ENCODE measurements at places on chromosomes 7 and 10.

GRCh38 chr7:24653316-24654085, 80.2 kb downstream of the PALS2 start:
- no peak for DNase-seq

DNA sequence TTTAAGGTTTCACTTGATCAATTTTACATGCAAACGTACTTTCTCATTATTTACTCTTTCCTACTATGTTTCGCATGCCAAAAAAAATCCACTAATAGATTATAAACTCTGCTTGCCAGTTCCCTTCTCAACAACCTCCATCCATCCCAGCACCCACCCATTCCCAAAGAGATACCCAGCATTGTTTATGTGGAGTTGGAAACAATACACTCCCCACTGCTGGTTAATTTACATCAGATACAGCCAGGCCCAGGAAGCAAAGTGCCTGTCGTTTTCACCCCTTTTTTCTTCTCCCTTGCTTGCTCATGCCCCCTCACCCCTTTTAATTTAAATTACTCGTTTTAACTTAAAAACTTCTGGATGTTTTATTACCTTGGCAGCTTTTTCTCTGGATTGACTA, 59.9 kb downstream of the HIBADH start:
- DNase-seq: no peak

GRCh38 chr7:12911053-12911452, 223.6 kb downstream of the ARL4A start:
- DNase-seq: no peak

DNA sequence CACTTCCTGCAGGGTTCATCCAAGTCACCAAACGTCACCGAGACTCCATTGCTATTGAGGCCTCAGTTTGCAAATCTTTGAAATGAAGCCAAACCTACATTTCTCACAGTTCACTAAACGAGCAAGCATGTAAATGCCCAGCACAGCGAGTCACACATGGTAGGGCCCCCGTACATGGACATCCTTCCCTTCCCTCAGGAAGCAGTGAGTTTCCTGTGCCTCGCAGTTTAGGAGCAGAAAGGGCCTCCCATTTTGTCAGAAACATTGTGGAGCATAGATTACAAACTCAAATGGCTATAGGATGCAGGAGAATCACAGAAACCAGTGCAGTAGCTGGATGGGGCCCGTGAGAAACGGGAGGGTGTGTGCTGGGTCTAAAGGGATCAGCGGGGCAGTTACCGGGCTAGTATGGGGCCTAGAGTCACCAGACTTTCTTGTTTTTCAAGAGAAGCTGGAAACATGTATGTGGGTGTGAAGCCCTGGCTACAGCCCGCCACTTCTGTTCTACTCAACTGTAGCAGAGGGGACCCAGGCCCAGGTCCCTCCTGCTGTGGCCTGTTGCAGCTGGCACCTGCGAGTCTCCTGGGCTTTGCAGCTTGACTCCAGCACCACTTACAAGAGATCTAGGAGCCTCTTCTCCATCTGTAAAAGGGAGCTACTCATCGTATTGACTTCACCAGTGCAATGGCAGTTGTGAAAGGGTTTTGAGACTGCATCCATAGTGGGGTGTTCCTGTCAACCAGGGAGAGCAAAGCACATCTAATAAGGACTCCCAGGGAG, 14.2 kb upstream of the SLC18A3 start:
- DNase-seq: no peak

Data from DND-41 (cell line).